ENCODE measurements at places on chromosomes 5 and 9.

- DNase-seq = no peak
Measured at GRCh38 chr5:134100283-134101091, 14.0 kb upstream of the TCF7 start.

GRCh38 chr9:97307091-97307490, 368 bp upstream of the CCDC180 start:
- DNase-seq = no peak

- DNase-seq = no peak
Measured at GRCh38 chr9:78298046-78298765, 1.3 kb downstream of the PSAT1 start.

DNA sequence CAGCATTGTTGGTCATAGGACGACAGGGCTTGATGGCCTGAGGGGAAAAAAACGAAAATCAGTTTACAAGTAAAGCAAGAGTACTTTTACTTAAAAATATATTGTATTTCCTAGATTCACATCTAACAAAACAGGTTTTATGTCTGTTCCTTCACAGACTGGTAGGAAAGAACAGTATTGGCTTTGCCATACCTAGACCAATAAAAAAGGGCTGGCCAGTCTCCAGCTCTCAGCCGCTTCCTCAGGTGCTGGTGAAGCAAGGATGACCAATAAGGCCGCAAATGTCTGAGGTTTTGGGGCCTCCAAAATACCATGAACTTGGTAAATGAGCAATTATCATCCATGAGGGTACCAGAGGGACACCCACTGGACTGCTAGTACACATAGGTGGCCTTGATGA, 36.6 kb downstream of the DROSHA start:
- no peak for DNase-seq

- DNase-seq = no peak
Measured at GRCh38 chr9:6977761-6978160, 220.0 kb downstream of the KDM4C start.

DNA sequence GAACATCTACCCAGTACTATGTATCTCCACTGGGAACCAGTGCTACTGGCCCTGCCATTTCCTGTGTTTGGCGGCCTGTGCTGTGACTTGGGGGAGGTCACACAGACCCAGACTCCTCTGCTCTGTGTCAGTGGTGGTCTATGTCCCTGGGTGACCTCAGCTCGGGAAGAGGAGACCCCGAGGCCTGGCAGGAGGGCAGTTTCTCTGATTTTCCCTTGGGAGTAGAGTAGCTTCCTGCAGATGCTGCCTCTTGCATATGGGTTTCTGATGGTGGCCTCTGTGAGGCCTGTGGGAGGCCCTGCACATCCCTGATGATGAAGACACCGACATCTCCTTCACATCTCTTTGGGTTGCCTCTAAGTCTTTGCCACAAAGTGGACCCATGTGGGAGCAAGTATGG, 13.0 kb upstream of the SMIM32 start:
- DNase-seq = no peak

GRCh38 chr5:74196233-74196632, 444.3 kb downstream of the ENC1 start:
- DNase-seq = no peak

- no peak for DNase-seq
Measured at GRCh38 chr9:91726406-91727100, 223.5 kb downstream of the ROR2 start.

DNA sequence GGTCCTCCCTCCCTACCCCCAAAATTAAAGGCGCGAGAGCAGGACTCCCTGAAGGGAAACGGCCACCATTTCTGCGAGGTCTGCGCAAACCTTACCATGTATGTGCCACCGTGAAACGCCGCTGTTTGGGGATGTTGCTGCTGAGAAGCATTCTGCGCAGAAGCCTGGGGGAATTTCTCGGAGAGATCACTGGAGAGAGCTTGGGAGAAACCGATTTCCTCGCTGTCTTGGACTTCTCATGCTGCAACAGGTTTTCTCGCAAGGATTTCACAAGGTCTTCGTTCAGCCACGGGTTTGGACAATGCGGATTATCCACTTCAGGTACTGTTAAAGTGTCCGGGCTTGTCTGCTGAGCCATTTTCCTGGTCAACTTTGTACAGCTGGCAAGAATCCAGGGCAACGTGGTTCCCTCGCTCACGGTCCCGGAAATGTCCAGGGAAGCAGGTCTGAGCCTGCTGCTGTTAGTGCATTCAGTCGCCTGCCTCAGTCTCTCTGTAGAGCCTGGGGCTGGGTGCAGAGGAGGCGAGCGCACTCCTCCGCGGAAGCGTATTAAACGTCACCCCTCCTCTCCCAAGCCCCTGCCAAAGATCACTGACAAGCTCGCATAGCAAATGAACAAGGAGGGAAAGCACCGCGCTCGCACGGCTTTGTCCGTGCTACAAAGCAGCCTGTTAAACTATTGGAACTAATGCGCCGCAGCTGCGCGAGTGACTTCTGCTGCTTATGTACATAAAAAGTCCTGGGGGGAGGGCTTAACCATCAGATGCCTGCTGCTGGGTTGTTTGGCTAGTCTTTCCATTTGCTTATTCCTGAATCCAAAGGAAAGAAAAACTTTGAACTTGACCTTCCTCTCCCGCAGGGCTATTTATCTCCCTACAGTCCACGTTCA, 125.1 kb downstream of the PDE4D start:
- DNase-seq = no peak

DNA sequence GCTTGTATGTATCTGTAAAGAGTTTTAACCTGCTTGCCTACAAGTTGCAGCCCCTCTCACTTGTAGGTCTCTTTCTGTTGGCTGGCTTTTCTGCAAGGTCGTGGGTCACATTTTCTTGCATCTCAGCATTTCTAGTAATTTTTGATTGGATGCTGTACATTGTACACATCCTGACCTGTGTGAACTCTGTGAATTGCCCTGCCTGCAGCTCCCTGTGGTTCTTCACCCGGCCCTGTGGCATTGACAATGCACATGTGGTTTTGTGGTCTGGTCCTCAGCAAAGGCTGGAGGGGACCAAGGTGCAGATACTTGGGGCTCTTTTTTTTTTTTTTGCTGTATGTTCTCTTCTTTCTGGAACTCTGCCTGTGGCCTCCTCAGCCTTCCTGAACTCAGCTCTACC, 53.6 kb downstream of the WNK2 start:
- no peak for DNase-seq

DNA sequence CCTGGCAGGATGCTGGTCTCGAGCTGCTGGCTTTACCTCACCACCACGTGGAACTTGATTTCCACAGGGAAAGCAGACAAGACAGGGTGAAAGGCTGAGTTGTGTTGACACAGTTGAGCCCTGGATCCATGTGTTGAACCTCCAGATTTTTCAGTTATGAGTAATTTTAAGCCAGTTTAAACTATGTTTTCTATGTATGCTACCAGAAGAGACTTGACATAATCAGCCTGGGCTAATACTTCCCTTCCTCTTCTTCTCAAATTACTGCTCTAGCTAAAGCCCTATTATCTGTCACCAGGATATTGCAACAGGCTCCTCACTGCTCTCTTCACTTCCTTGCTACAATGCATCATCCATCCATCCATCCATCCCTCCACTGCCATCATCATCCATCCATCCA, 12.0 kb upstream of the PHYKPL start:
- no peak for DNase-seq

DNA sequence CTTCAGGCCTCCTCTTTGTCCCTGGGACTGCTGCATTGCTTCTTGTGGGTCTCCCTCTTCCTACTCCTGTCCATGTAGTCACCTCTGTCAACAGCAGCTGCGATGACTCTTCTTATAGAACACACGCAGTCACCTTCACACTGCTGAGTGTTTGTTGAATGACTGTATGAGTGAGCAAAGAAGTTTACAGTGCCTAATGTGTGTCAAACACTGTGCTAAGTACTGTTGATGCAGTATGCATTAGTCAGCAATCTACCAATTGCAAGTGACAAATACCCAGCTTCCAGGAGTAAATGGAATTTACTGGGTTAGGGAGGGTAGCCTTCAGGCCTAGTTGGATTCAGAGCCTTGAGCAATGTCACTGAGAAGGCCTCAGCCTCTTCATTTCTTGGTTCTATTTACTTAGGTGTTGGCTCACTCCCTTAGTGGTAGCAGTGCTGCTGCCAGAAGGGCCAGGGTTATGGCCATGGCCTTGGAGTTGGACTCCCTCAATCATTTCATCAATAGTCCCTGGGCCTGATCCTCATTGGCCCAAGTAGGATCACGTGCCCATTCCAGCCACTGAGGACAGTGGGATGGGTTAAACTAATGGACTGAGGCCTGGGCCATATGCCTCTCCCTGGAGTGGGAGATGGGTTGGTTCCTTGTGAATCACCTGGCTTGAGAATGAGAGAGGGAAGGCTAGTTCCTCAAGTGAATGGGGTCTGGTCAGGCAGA, 93.5 kb downstream of the RGS3 start:
- DNase-seq = no peak

DNA sequence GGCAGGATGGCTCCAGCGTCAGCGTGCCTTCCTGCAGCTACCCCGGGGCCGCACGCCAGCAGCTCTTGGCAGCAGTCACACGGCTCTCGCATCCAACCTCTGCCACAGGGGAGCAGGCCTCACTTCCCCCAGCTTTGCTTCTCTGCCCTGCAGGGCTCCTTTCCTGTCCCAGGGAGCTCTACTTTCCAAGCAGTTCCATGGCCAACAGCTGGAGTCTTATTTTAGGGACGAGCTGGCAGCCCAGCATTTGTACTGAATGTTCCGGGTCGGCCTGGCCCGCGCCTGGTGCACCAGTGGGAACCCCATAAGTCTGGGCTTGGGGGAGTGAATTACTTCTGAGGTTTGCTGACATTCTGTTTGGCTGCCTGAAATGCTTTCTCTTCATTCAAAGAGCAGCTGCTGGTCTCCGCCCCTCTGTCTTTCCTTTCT, 34.6 kb downstream of the GADD45G start:
- DNase-seq = no peak

DNA sequence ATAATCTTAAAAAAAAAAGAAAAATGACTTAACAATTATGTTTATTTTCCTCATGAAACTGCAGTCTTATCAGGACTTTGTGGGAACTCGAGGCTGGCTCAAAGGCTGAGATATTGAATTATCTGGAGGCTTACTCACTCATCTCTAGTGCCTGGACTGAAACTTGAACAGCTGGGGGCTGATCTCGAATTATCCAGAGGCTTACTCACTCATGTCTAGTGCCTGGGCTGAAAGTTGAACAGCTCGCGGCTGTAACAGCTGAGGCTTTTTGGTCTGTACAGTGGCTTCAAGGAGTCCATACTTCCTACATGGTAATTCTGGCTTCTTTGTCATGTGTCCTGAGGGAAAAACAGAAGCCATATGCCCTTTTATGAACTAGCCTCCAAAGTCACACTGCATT, 371.9 kb downstream of the CETN3 start:
- DNase-seq = no peak

DNA sequence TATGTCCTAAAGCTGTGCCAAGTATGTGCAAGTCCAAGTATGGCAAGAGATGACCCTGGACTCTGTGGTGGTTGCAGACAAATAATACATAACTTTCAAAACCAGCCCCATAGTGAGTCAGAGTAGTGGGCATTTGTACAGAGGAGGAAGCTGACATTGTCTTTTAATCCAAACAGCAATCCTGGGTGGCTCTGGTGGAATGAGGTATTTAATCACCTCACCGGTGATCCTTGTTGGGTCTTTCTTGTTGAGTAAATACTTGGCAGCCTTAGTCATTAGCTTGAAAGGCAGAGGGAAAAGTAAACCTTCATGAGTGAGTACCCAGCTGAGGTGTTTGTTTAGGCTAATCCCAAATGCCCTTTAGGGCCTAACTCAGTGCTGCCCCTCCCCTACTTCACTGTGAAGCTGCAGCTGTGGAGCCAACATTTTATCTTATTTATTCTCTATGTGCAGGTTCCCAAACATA, 148.7 kb upstream of the SLC12A2 start:
- DNase-seq = no peak

GRCh38 chr9:84271921-84272556, 68.5 kb downstream of the SLC28A3 start:
- no peak for DNase-seq

DNA sequence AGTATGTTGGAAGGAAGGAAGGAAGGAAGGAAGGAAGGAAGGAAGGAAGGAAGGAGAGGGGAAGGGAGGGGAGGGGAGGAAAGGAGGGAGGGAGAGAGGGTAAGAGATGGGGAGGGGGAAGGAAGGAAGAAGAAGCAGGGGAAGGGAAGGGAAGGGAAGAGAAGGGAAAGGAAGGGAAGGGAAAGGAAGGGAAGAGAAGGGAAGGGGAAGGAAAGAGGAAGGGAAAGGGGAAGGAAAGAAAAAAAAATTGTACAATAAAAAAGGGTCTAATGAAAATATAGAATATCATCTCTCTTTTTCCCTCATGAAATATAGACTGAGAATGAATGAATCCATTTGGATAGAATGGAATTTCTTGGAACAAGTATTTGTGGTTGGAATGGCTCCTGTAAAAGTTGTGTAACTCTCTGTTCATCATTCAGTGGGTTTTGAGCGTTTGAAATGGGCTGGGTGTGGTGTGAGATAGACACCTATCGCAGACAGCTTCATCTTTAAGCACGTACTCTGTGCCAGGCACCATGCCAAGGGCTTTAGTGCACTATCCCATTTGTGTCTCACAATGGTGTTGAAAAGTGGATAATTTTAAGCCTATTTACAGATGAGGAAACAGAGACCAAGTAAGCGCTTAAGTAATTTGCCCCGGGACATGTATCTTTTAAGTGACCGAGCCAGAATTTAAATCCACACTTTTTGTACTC, 11.6 kb upstream of the PAPPA start:
- no peak for DNase-seq

- DNase-seq = no peak
Measured at GRCh38 chr5:43172779-43173178, 19.2 kb upstream of the NIM1K start.

- DNase-seq = no peak
Measured at GRCh38 chr9:111622626-111623025, 8.5 kb upstream of the DNAJC25 start.

DNA sequence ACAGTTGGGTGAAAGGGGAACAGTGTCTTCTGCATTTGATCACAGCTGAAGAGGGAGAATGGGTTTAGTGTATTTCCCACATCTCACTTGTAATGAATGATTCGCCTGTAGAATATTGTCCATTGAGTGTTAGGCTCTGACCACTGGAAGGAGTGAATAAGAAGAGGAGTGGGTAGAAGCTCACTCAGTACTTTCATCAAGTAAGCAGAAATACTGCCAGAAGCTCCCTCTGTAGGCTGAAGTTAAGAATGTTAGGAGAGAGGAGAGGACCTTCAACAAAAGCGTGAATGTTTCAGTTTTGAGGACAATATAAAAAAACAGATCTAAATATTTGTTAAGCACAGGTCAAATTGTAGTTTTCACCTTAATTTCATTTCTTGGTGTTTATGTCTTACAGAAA, 27.5 kb downstream of the FSD1L start:
- no peak for DNase-seq

GRCh38 chr9:123201083-123201482, 67.3 kb downstream of the STRBP start:
- DNase-seq = no peak

- DNase-seq = no peak
Measured at GRCh38 chr5:113448252-113448651, 13.5 kb upstream of the TSSK1B start.

GRCh38 chr5:53426878-53427277, 53.6 kb upstream of the FST start:
- no peak for DNase-seq

DNA sequence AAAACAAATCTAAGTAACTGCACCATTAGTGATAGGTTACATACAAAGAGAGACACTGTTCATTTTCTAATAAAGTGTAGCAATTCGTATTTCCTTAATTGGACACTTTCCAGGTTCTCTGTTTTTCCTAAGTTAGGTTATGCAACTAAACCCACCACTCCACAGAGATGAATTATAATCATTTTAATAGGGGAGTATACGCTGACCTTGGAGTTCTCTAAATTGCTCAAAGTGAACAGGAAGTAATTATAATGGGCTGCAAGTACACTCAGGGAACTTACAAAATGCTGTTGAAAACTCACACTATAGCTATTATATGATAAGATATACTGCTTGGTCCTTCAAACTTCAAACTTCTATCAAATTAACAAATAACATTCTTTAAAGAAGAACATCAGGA, 18.2 kb upstream of the ADCY2 start:
- DNase-seq = no peak

All from cerebellar nuclear complex (tissue), 1 donor.